ENCODE measurements at places on chromosomes 11 and 22.

GRCh38 chr11:57776031-57776521, 14.5 kb downstream of the CTNND1 start:
- peak; percentile 78 for DNase-seq

GRCh38 chr11:69930081-69931059, 111.2 kb upstream of the FGF3 start:
- DNase-seq: no peak

- DNase-seq: no peak
These were observed 43.0 kb downstream of the FZD4 start for GRCh38 chr11:86912238-86912637.

GRCh38 chr11:122394313-122394712, 261.2 kb upstream of the UBASH3B start:
- DNase-seq: no peak
